ENCODE measurements at places on chromosomes 3 and 15.

- DNase-seq = no peak
Measured at GRCh38 chr3:14806641-14807263, 12.0 kb upstream of the FGD5 start.

DNA sequence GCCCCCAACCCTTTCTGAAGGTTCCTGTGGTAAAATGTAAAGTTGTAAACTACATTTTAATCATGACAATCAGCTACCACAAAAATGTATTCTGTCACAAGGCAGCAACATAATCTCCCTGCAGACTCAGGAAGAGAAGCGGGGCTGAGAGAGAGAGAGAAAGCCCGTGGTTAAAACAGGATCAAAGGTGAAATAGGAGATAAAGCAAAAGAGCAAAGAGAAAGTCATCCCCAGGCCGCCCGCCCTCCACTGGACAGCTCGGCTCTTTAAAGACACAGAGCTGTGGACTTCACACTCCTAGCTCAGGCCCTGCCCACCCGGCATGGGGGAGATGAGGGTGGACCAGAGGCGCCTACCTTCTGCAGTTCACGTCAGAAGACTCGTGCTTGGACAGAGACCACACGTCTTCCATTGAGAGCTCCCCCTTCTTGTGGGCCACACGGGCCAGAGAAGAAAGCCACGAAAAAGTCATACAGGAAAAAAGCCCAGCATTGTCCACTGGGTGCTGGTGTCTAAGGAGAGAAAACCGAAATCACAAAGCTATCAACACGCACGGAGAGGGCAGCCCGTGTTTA, 29.4 kb downstream of the ABCC5 start:
- no peak for DNase-seq

DNA sequence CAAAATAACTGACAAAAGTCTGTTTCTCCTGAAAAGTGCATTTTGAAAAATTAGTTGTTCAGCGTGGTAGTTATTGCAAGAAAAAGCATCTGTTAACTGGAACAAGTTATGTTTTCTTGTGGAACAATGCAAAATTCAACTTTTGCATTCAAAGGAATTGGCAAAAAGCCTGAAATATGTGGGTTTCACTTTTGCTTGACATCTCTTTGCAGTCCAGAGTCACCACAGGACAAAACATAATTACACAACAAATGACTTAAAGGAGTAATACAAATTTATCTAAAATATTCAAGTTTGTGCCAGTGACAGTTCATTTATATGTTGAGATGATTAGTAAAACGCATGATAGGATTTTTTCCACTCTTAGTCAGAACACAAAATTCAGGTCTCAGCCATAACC, 96.3 kb upstream of the P2RY1 start:
- no peak for DNase-seq

- no peak for DNase-seq
Measured at GRCh38 chr3:32816439-32817256, 1.1 kb upstream of the TRIM71 start.

DNA sequence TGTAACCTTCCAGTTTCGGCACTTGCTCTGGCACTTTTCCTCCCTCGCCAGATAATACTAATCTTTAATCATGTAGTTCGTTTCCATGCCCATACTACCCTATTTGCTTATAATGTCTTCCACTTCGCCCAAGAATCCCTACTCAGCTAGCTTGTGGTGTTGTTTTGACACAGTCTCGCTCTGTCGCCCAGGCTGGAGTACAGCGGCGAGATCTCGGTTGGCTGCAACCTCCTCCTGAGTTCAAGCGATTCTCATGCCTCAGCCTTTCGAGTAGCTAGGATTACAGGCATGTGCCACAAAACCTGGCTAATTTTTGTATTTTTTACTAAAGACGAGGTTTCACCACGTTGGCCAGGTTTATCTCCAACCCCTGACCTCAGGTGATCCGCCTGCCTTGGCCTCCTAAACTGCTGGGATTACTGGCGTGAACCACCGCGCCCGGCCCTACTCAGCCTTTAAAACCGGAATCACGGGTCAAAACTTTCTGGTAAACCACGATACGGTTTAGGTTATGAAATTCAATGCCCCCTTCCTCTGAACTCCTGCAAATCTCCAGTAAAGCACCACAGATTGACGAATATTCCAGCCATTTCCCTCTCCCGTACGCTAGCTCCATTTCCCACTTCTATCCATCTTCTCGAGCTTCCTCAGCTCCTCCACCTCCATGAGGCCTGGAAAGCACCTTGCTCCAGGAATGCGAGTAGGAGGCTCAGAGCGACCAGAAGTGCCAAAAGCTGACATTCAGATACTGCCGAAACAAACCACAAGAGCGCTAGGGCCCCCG, 878 bp upstream of the RAD51 start:
- DNase-seq = no peak

GRCh38 chr3:170372190-170372879, 14.8 kb downstream of the SKIL start:
- DNase-seq = no peak

DNA sequence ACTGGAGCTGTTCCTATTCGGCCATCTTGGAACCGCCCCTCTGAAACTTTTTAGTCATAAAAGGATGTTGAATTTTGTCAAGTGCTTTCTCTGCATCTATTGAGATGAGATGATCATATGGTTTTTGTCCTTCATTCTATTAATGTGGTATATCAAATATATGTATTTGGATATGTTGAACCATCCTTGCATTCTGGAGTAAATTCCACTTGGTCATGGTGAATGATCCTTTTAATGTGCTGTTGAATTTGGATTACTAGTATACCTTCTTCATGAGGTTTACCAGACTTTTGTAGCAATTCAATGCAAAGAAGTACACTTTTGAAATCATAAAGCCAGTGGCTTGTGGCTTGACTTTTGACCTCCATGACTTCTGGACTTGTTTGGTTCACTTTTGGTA, 33.4 kb upstream of the XRN1 start:
- no peak for DNase-seq

Measured in NCI-H2171 (cell line).